ENCODE measurements at places on chromosomes 11 and 22.

DNA sequence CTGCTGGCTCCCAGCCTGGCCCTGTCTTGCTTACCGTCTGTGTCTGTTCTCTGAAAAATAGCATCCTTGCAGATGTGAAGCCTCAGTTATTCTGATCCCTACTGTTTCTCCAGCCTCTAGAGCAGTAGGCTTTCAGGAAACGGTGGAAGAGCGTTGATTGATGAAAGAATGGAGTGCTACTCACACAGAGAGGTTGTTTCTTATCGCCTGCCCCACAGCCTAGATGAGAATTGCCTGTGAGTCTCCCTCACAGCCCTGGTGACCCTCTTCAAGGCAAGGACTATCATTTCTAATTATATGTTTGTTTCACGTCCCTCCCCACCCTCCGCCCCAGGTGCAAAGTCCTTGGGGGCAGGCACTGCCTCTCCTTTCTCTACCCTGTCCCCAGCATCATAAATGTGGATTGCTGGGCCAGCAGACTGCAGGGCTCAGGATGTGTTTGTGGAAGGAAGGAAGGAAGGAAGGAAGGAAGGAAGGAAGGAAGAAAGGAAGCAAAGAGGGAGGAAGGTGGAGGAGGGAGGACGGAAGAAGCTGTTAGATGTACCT is 575.3 kb upstream of the B3GAT1 start:
- DNase-seq, result no peak

GRCh38 chr11:62962391-62962790 is 22.4 kb downstream of the SLC22A6 start:
- DNase-seq, result no peak

- DNase-seq, result no peak
Observed at GRCh38 chr11:9636691-9637090, 27.2 kb upstream of the SWAP70 start.

GRCh38 chr11:126914941-126915340 is 85.6 kb downstream of the KIRREL3 start:
- DNase-seq, result no peak

- no peak for DNase-seq
Observed at GRCh38 chr11:113496026-113496651, 20.9 kb upstream of the DRD2 start.

DNA sequence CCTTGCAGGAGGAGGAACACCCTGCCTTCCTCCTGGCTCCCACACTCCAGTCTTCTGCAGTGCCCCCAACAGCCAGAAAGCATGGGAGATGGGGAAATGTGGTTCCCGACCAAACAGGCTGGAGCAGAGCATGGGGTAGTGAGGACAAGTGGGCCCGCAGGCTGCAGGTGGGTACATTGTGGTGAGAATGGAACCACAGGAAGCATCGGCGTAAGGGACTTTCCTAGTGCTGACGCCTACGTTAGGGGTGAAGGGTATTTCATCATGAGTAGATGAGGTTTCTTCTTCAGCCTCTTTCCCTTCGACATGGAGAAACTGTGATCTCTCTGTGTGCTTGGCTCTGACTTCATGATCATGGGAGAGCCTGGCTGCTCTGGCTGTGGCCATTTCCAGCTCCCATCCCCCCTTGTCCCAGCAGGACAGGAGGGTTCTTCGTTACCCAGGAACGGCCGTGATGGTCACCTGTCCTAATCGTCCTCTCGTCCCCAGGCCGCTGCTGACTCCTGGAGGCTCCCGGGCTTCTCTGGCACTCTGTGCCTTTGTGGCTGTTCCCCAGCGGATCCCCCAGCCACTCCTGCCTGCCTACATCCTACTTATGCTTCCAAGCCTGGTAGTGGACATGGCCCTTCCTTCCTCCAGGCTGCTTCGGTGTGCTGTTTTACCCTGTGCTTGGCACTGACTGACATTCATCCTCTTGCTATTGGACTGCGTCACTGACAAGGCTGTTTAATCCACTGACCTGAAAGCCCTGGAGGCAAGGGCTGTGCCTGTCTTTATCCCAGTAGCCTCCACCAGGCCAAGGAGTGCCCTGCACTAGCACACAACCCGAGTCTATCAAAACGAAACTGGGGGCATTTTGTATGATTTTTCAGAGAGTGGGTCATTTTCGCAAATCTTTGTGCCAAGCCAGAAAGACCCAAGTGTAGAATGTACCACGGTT is 65.2 kb upstream of the CECR2 start:
- no peak for DNase-seq

DNA sequence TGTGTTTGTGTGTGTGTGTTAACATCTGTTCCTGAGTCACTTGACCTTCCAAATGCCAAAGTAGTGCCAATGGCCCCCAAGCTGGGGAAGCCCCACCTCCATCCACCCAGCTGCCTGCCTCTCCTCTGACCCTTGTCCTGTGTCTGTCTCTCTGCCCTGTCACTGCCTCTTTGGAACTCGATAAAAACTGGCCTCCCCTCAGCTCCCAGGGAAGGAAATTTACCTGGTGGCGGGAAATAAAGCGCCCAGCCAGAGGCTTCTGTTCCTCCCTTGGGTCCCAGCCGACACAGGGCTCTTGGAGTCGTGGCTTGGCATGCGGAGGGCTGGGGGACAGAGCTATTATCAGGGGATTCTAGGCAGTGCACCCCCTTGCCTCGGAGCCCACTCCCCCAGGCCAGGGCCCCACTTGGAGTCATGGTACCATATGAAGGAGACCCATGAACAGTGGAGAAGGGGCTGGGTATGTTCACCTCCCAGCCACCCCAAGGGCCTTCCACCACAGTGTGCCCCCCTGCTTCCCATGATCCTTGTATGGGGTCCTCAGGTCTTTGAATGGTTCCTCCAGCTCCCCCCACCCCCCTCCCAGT is 6.2 kb downstream of the KCNC1 start:
- DNase-seq, result no peak

- DNase-seq, result no peak
Observed at GRCh38 chr11:112826788-112827187, 134.4 kb upstream of the NCAM1 start.

- DNase-seq, result no peak
Observed at GRCh38 chr11:22477312-22477711, 139.1 kb downstream of the SLC17A6 start.

GRCh38 chr22:47408409-47408808 is 646.0 kb downstream of the TBC1D22A start:
- no peak for DNase-seq

GRCh38 chr22:44249376-44250147 is 63.2 kb downstream of the SHISAL1 start:
- no peak for DNase-seq

- DNase-seq, result no peak
Observed at GRCh38 chr11:88511006-88511405, 173.5 kb upstream of the CTSC start.

GRCh38 chr11:47278769-47279168 is 8.8 kb downstream of the MADD start:
- no peak for DNase-seq

DNA sequence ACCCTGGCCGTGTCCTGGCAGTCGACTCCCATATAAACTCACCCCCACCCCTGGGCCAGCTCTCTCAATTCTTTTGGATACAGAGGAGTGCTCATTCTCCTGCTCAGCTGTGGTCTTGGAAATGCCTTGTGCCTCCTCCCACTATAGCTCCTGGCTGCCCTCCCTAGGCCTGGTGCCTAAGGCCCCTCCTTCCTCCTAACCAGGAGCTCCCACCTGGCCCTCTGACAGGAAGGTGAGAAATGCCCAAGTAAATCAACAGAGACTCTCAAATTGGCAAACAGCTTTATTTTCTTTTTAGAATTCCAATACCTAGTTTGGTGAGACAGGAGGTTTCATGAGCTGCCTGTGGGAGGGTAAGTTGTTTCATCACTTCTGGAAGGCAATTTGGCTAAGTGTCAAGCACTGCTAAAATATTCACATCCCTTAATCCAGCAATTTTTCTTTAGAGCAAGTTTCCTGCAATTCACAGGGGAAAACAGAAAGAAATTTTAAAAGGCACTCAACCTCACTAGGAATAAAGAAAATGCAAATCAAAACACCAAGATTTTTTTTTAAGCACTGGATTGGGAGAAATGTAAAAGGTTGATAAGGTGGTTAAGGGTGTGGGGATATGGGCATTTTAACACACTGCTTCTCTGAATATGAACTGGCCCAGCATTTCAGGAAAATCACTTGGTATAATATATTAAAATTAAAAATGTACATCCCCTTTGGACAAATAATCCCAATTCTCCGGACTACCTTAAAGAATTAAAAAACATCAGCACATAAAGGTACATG is 209.7 kb upstream of the ARHGAP20 start:
- DNase-seq, result no peak

DNA sequence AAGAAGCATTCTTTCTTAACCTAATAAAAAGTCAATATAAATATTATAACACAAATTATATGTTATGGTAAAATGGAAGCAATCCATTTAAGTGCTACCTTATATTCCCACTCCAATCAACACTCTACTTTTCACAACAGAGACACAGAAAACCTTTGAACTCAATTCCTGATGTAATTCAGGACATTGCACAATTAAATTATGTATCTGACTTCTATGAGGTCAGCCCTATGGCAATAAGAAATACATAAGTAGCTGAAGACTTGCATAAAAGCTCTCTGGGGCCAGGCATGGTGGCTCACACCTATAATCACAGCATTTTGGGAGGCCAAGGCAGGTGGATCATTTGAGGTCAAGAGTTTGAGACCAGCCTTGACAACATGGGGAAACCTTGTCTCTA is 6.8 kb downstream of the OR4D10 start:
- no peak for DNase-seq
